ENCODE measurements at places on chromosomes 2 and 18. TPM values are rescaled to one million over a fixed set of nuclear protein-coding genes. Genes with fewer than 3 reads are reported as not detected.

Gene FBXO36
- 2.3 TPM for polyA plus RNA-seq

Gene SOX11
- polyA plus RNA-seq, result 0.01 TPM

Gene CPS1
- polyA plus RNA-seq, result 0.98 TPM

Gene GLI2
- 5.9 TPM for polyA plus RNA-seq

Gene DSG1
- polyA plus RNA-seq, result not detected

Gene AFF3
- 15.1 TPM for polyA plus RNA-seq

Gene TRABD2A
- polyA plus RNA-seq, result 0.61 TPM

Gene MOGAT1
- polyA plus RNA-seq, result not detected

Gene ZNF385B
- polyA plus RNA-seq, result 0.47 TPM

Gene AMER3
- 0.05 TPM for polyA plus RNA-seq

Gene SATB2
- 1.7 TPM for polyA plus RNA-seq

Gene TBR1
- polyA plus RNA-seq, result not detected

Gene FTCDNL1
- polyA plus RNA-seq, result 1.4 TPM

- no peak for DNase-seq
Observed at GRCh38 chr18:27121108-27121507, 64.0 kb downstream of the CHST9 start.

DNA sequence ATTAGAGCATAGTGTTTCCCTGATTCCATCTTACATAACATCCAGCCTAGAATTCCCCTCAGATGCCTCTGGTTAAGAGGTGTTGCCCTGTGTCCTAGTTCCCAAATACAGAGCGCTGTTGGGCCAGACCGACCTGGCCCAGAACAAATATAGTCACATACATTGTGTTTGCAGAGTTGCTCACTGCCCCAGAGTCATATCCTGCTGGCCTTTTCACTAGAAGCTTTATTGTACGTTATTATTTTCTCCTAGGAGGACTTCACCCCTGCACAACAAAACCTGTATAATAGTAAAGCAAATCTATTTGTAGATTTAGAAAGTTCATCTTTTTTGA lies 11.1 kb upstream of the MAP4K3 start:
- no peak for DNase-seq

DNA sequence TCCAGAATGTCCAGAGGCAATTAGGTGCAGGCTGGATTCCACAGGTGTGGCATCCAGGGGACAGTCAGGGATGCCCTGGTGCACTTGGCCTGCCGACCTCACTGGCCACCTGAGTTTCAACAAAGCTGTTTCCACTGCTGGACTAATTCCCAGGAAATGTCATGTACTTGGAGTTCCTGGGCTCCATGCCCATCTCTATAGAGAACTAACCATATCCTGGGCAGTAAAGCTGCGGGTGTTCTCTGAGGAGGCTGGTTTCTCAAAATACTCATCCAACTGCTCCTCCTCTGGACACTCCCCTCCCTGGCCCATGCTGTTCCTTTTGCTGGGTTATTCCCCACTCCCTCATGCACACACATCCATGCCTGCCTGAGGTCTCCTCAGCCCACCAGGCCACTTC lies 161.9 kb upstream of the SKOR2 start:
- DNase-seq, result no peak

GRCh38 chr2:158724803-158725381 lies 70.2 kb upstream of the DAPL1 start:
- no peak for DNase-seq

GRCh38 chr2:217064234-217065011 lies 204.6 kb upstream of the TNP1 start:
- no peak for DNase-seq

DNA sequence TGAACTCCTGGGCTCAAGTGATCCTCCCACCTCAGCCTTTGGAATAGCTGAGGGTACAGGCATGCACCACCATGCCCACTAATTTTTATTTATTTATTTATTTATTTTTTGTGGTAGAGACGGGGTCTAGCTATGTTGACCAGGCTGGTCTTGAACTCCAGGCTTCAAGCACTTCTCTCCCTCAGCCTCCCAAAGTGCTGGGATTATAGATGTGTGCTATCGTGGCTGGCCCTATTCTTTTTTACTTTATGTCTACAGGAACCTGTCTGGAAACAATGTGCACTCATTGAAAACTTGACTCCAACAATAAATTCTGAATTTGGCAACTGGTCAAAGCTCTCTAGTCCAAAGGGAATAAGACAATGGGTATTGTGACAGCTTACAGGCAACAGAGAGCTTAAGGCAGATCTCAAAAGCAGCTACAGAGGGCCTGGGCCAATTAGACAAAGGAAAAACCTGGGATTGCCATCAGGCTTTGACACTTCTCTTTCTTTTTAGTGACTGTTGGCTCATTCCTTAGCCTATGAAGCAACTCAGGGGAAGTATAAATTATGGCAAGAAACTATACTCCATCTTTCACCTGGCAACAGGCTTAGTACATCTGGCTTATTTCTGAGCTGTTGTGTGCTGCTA lies 55.1 kb upstream of the RAPGEF4 start:
- peak; percentile 41 for DNase-seq

- no peak for DNase-seq
Observed at GRCh38 chr2:134459706-134460406, 206.0 kb downstream of the MGAT5 start.

DNA sequence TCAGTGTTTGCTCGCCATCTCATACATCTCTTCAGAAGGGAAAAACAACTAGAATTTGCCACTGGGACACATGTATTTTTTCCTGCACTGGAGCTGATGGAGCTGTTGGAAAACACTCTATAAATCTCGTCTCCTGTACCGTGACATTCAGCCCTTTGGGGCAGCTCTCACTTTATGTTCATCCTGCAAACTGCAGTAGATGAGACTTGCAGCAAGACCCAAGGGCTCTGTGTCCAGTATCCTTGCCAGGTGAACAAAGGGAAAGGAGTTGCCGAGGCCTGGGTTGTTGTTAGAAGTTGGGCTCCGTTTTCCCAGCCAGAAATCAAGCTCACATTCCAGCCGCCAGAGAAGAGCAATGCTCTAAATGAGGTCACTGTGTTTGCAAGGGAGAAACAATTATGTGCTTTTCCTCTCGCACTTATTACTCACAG lies 285.1 kb downstream of the SLC4A3 start:
- peak; percentile 59 for DNase-seq

DNA sequence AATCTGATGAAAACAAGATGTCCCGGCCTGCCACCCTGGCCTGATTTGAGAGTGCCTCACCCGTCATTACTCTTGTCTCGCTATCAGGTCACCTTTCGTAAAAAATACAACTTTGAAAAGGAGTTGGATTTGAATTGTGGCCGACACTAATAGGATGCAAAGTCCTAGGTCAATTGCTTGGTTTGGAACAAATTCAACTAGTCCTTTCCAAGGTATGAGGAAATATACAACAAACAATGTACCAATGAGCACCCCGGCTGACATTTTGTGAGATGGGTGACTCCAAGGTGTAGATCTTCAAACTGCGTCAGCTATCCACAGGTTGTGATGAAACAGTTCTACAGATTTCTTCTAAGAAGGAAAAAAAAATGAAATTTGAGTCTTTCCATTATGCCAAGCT lies 77.8 kb downstream of the BCL2 start:
- DNase-seq, result no peak

DNA sequence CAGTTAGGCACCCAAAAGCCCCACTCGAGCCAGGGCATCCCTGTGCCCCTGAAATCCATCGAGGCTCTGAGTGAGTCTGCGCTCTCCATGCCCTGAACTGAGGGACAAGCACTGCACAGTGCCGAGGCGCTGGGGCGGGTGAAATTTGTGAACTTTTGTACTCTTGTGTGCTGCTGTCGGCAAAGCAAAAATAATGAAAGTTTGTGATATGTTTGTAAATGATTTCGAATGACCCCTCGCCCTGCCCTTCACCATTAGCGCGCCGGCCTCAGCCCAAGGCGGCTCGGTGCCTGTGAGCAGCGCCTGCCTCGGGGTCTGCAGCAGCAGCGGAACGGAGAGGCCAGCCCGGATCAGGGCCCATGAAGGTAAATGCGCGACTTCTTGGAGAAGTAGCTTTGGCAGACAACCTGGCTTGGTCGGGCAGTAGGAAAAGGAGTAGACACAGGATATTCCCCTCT lies 1.8 kb upstream of the HOXD4 start:
- DNase-seq, result no peak

DNA sequence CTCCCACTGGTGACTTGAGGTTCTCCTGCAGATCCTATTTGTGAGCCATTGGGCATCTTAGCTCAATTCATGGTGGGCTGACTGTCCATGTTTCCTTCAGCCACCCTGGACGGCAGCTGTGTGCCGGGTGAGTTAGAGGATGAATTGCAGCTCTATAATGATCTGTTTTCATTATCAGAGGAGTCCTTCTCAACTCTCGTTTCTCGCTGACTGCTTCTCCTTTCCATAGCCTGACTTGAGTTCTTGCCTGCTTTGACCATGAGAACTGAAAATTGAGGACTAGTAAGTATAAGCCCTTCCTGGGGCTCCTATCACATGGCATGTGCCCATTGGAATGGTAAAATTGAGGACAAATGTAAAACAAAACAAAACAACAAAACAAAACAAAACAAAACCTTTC lies 121.8 kb downstream of the CDC42EP3 start:
- no peak for DNase-seq

DNA sequence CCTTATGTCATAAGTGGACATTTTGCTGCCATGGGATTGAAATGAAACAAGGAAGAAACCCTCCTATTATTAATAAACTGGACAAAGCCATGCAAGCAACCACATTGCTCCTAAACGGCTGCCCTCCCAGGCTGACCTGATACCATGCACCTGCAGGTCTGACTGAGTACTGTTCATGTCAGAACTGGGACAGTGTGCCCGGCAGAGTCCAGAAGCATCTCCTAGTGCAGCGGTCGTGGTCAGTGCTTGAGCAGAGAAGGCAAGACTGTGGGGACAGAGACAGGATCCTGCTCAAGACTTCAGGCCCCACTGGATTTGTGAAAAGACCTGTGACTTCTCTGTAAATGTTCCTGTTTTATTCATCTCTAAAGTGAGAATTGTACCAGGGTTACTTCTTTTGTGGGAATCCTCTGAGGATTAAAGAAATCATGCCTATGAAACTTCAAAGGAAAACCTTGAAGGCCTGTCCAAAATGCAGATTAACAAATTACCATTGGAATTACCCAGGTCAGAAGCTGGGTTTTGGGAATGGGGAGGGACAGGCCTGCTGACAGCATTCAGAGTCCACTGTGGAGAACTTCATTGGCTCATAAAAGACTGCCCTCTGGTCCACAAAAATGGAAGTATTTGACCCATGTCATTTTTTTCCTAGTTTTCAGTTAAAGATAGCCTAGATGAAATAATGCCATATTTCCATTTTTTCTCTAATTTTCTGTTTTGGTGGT lies 13.9 kb downstream of the RNF144A start:
- DNase-seq, result no peak

DNA sequence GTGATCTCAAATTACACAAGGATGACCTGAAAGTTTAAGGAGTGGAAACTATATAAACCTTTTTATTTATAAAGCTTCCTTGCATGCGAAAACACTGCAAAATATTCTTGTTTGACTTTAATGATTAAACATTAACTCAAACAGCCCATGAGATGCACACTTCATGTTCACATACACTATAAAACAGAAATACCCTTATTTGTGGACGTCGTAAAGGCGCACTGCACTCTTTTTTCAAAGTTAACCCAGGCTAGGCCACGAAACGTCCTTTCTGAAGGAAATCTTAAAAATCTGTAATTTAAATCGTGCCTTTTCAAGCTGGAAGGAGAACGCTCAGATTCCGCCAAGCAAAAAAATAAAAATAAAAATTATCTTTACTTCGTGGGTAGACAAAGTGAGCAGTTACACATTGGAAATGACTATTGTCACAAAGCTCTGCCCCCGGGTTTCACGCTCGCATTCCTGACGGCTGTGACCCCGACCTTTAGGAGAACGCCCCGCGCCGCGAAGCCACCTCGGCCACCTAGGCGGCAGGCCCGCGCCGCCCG lies 728 bp downstream of the FAM168B start:
- DNase-seq, result no peak

DNA sequence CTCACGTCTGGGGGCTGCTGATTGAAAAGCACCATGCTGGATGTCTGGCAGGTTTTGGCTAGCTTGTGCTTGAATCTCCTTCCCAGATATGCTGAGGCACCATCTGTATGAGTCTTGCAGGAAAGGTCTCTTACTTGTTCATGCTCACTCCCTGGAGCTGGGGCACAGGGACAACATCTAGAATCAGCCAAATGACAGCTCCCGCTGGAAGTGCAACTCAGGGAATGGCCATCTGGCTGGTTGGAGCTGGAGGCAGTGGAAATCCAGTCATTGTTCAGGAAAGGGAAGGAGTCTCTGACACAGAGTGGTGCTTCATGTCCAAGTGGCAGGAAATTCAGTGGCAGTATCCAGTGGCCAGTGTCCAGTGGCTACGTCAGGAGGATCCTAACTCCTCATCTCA lies 9.7 kb downstream of the CCDC68 start:
- DNase-seq, result no peak

- DNase-seq, result no peak
Observed at GRCh38 chr2:149559341-149560068, 28.1 kb downstream of the MMADHC start.

DNA sequence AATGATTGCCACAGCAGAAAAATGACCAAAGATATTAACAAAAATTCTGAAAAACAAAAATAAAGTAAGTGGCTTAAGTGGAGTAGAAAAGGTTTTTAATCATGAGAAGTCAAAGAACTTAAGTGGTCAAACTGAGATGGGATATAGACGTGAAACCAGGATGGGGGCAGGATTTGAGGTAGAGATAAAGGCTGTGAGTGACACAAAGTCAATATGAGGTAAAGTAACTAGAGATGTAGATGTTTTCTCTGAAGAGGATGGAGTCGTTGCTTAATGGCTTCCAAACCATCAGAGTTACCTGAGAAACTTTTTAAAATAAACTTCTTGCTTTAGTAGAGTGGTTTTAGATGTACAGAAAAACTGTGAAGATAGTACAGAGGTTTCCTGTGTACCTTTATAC lies 21.2 kb downstream of the ANKRD12 start:
- no peak for DNase-seq

DNA sequence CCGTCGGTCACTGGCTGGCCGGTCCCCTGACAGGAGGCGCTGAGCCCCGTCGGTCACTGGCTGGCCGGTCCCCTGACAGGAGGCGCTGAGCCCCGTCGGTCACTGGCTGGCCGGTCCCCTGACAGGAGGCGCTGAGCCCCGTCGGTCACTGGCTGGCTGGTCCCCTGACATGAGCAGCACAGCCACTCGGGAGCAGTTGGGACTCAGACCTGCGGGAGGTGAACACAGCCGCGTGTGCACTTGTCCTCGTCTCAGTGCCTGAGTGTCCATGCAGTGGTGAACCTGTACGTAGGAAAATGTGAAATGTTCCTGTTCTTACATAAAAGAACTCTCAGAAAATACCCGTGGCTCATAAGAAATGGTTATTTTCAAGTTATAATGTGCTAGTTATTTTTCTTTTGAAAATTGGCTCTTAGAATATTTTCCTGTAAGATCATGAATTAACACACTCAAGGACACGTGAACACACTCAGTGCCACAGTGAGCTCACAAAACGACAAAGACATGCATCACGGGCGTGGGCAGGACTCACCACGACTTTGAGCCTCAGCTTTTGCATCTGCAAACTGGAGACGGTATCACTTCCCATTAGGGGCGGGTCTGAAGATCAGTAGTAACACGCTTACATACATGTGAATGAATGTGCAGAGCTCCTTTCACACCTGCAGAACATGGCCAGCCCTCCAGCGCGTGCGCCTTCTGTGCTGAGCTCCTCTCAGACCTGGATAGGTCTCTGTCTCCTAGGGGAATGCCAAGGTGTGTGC lies 21.1 kb upstream of the NFATC1 start:
- DNase-seq, result no peak

All from urinary bladder (tissue), 4 donors.